Effector CD8-positive, alpha-beta T cell (primary cell): ENCODE measurements at places on chromosomes 6 and 20.

DNA sequence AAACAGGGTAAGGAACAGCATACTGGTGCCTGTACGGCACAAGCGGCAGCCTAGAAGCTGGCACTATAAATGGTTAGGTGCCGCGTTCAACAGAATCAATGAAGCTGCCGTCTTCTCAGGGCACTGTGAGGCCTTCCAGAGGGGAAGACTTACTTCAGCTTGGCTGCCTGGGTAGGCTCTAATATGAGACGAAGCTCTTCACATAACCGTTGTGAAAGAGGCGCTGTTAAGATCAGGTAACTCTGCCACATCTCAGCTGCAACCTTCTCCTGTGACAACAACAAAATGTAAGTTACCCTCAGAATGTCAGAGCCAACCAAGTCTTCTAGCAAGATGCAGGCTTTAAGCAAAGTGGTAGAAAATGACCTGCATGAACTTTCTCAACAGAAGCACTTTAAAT is 12.0 kb upstream of the LYRM2 start:
- DNase-seq = no peak

DNA sequence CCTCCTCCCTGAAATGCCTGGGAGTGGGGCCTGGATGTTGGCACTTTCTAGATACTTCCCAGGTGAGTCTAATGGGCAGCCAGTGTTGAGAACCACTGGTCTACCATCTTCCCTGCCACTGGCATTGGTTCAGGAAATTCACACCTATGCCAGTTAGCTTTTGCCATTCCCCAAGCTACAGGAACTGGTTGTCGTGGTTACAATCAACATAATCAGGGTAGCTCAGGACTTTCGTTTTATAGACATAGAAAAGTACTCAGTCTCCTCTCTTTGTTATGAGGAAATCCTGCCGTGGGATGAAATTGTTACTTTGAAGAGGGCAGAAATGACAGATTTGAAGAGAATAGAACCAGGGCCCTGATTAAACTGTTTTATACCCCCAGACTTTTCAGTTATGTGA is 127.9 kb upstream of the FOXO3 start:
- DNase-seq = no peak

GRCh38 chr6:154236646-154237301 is 119.8 kb downstream of the IPCEF1 start:
- no peak for DNase-seq

GRCh38 chr6:168968228-168968627 is 285.4 kb downstream of the THBS2 start:
- DNase-seq = no peak

GRCh38 chr20:22452442-22453011 is 131.8 kb downstream of the FOXA2 start:
- no peak for DNase-seq

- DNase-seq = no peak
Observed at GRCh38 chr20:48054051-48054450, 268.8 kb upstream of the SULF2 start.

- DNase-seq = no peak
Observed at GRCh38 chr20:1334761-1335160, 5.8 kb upstream of the SDCBP2 start.

DNA sequence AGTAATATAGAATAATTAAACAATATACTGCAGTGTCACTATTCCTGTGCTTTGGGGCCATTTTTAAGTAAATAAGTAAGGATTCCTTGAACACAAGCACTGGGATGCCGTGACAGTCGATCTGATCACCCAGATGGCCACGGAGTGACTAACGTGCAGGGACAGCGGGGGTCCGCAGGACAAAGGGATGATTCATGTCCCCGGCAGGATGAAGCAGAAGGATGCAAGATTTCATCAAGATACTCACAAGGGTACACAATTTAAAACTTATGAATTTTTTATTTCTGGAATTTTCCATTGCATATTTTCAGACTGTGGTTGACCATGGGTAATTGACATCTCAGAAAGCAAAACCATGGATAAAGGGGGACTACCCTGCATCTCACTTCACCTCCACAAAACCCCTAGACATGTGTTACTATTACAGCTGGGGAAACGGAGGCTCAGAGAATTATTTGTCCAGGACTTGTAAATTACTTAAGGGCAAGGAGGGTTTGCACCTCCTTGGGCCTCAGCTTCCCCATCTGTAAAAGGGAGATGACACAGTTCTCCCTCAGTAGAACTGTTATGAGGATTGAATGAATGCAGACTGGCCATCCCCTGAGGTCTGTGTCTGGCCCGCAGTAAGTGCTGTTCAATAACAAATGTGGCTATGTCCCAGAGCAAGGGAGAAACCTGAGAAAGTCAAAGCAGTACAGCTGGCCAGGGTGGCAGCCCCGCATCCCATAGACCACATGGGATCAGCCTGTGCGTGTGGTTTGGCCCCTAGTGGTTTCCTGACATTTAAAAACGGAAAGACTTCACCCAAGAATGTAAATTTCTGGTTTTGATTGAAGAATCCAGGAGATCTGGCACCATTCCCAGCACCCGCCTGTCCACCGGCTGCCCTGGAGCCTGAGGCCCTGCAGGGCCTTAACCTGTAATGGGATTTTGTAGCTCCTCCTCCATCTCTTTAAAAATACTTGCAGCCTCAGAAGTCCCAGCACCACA is 235.5 kb downstream of the BMP7 start:
- DNase-seq = no peak

GRCh38 chr6:86789779-86790411 is 147.4 kb upstream of the HTR1E start:
- DNase-seq = no peak

GRCh38 chr6:43383021-43383667 is 13.7 kb upstream of the ZNF318 start:
- no peak for DNase-seq

GRCh38 chr6:44315951-44316350 is 2.8 kb upstream of the AARS2 start:
- DNase-seq = no peak

GRCh38 chr6:5670811-5671561 is 335.7 kb downstream of the NRN1 start:
- DNase-seq = no peak

- no peak for DNase-seq
Observed at GRCh38 chr6:47380251-47380650, 70.5 kb upstream of the TNFRSF21 start.

DNA sequence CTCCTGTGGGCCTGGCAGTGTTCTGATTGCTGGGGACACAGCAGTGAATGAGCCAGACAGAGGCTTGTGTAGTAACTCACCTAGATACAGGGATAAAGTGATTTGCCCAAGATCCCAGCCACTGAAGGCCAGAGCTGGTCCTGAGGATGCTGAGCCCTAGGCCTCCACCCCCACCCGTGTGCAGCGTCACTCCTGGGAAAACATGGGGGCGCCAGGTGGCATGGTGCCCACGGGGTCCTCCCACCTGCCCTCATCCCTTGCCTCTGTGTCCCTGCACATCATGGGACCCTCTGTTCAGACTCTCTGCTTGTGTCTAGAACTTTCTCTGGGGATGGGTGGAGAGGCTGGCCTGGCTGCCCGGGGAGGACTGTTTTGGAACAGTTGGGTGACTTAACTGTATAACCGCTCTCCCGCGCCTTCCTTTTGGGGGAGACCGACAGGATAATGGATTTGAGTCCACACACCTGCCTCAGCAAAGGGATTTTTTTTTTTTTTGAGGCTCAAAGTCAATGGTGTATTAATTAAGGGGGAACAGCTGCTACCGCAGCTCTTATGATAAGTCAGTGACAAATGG is 19.6 kb downstream of the LEMD2 start:
- DNase-seq = no peak

DNA sequence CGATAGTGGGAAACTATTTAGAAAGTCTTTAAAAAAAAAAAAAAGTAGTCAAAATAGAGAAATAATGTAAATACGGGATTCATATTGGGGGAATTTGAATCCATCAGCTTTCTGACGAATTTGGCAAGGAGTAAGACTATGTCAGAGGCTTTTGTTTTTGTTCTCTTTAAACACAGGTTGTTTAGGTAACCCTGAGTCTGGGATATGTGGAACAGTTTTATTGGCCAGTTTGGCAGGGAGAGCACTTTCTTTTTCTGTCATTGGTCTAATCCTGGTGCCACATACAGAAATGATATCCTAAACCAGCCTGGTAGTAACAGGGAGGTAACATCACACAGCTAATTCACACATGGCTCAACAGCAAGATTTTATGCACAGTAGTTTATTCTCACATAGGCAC is 27.7 kb downstream of the HAO1 start:
- DNase-seq = no peak

GRCh38 chr6:105432797-105433196 is 29.9 kb upstream of the PREP start:
- DNase-seq = no peak

DNA sequence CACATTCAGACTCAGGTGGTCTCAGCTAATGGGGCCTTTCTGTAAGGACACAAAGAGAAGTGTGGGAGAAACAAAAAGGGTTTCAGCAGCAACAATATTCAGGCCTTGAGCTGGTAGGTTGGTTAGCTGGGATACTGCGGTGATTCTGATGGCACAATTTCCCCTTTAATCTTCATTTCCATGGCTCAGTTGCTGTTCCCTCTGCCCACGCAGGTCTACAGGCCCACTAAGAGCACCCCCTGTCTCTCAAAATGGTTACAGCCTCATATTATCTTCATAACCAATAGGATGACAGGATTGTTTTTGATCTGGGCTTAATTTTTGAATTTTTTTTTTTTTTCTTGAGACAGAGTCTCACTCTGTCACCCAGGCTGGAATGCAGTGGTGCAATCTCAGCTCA is 48.9 kb downstream of the MYB start:
- DNase-seq = no peak

- DNase-seq = no peak
Observed at GRCh38 chr6:69801225-69801624, 4.4 kb upstream of the LMBRD1 start.

DNA sequence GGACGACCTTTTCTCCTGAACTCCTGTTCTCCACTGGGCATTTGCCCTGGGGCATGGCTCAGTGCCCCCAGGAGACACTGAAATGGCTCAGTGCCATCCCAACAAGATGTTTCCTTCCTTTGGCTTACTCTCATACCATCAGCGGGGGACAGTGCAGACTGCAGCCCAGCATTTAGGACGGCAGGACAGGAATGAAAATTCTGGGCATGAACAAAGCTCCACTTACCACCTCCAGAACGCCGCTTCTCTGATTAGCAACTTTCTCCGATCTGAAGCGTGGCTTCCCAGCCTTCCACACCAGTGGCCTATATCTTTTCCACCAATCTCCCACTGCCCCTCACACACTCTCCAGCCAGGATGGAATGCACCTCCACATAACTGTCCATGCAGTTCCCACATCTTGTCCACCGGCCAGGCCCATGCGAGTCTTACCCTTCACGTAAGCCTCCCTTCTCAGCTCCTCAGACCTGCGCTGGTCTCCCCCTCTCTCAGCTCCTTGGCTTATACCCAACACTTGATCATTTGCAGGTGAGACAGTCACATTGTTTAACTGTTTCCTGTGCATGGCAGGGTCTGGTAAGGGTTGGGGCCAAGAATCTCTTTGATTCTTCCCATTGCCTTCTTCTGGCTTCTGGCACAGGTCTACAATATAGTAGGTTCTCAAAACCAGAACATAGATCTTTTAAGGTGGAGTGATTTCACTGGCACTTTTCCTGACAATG is 114.5 kb downstream of the FYN start:
- DNase-seq = no peak

DNA sequence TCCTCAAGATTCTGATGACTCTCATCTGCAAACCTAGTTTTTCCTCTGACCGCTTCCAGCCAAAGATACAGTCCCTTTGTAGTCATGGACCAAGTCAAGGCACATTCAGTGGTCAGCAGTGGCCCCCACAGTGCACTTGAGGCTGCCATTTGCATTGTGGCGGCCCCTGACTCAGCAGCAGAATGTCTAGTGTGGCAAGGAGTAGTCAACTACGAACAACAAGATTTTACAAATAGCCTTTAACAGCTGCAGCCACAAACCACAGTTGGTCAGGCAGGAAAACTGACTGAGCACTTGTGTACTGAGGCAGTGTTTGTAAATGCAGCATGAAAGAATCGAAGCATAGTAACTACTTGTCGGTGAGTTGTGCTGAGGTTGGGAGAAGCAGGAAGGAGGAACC is 49.6 kb downstream of the SLC2A12 start:
- no peak for DNase-seq

DNA sequence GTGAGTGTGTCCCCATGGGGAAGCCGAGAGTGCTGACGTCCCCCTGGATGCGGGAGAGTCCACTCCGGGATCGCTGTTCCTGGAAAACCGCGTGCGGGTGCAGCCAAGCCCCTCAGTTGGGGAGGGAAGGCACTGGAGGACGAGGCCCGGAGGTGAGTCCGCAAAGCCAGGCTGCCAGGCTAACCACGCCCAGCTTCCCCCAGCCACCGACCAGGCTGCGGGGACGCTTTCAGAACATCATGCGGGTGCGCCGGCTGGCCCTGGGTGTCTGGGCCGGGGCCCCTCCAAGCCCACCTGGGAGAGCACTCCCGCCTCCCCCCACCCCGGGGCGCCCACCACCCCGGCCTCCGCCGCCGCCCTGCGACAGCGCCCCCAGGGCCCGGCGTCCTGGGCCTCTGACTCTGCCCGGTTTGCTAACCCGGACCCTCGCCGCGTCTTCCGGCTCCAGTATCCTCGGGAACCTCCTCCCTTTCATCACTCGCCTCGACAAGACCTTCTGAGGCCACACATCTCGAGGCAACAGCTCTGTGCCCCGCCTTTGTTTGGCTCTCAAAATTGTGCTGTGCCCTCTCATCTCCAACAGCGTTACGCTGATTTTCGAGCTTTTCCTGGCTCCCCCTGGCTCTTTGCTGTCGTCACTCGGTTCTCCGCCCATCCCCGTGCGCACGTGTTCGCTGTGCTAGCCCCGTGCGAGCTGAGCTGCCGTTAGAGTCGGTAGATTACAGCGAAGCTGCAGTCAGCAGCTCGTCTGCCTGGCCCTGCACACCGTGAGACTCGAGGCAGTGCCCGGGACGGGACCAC is 47.1 kb upstream of the ENTPD6 start:
- DNase-seq = peak; percentile 48

- no peak for DNase-seq
Observed at GRCh38 chr20:38213607-38213940, 47.0 kb downstream of the KIAA1755 start.

DNA sequence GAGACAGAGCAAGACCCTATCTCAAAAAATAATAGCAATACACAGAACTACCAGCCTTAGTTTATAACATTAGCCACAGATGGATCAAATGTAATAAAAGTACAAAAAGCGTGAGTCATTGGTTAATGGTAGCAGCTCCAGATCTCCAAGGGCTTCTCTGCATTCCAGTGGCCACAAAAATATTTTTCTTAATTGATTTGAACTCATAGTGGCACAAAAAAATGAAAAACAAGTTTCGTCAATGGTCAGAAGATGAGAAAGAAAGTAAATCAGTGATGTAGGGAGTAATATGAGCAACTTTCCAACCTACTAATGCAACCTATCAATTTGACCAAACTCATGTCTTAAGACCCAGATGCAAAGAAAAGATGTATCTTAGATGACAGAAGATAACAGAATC is 79.6 kb downstream of the CEP57L1 start:
- DNase-seq = no peak
